Stimulated activated naive CD8-positive, alpha-beta T cell treated with anti-CD3 and anti-CD28 coated beads, Interleukin-15, amount 100 ng/mL, for 72 hours (primary cell): ENCODE measurements at places on chromosomes 1 and 21.

DNA sequence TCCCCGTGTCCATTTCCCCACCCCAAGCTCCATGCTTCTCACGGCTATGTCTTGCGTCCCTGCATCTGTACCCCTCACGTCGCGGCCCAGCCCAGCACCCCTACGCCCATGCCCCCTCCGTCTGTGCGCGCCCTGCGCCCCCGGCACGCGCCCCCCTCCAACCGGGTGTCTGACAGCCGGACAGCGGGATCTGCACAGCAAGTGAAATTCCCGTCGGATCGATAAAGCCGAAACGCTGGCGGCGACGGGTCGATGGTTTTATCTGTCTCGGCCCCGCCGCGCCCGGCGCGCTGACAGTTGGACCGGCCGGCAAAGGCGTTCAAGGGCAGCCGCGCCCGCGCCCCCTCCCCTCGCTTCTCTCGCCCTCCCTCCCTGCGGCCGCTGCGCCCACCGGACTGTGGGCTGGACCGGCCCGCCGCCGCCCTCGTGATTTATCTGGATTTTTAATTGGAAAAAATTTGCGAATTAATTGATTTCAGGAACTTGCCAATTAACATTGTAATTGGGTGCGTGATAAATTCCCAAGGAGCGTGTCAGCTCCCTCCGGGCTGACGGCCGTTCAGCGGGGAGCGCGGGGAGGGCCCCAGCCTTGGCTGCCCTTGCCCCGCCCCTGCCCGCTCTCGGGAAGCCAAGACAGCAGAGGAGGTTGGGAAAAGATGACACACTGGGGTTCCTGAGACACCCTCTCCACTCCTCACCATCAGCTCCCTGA is 57.1 kb downstream of the TMEM53 start:
- no peak for DNase-seq

GRCh38 chr1:7453038-7453437 is 318.1 kb upstream of the VAMP3 start:
- DNase-seq = no peak

DNA sequence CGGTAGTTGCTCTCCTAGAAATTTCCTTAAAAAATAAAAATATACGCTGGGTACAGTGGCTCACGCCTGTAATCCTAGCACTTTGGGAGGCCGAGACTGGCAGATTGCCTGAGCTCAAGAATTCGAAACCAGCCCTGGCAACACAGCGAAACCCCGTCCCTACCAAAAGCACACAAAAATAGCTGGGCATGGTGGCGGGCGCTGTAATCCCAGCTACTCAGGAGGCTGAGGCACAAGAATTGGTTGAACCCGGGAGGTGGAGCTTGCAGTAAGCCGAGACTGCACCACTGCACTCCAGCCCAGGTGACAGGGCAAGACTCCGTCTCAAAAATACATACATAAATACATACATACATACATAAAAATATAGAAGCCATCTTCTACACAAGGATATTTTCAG is 262.8 kb downstream of the AKT3 start:
- no peak for DNase-seq

DNA sequence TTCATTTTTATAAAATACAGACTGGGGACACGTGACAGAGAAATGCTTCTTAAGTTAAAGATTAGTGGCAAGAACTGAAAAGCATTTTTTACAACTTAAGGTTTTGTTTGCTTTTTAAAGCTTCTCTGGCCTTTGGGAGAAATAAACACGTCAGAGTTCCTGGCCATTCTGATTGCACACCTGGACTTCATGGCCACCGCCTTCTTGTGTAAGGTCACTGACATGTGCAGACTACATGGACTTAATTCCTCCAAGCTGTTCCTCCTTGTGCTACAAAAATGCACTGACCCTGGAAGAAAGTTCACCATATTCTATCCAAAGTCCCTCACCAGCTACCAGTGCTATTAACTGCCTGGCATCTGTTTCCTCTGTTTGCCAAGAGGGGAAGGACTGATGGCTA is 56.1 kb downstream of the GADD45A start:
- no peak for DNase-seq

- DNase-seq = no peak
Measured at GRCh38 chr1:85058786-85059185, 10.5 kb upstream of the MCOLN3 start.

DNA sequence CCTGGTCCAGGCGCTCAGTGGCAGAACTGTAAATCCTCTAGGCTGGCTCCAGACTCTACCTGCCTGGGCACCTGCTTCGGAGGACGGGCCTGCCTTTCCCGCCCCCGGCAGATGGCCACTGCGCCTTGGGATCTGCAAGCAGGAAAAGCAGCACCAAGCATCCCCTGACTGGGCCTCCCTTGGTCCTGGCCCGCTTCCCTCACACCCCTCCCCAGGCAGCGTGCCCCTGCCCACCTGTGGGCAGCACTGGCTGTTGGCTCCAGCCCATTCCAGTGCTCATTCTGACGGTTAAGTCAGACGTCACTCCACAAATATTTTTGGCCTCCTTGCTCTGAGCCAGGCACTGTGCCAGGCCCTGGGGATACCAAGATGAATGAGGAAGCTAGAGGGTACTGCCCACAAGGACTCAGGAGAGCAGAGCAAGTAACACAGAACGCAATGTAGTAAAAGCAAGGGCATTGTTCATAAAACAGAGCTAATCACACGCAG is 22.0 kb upstream of the BLACAT1 start:
- DNase-seq = no peak

DNA sequence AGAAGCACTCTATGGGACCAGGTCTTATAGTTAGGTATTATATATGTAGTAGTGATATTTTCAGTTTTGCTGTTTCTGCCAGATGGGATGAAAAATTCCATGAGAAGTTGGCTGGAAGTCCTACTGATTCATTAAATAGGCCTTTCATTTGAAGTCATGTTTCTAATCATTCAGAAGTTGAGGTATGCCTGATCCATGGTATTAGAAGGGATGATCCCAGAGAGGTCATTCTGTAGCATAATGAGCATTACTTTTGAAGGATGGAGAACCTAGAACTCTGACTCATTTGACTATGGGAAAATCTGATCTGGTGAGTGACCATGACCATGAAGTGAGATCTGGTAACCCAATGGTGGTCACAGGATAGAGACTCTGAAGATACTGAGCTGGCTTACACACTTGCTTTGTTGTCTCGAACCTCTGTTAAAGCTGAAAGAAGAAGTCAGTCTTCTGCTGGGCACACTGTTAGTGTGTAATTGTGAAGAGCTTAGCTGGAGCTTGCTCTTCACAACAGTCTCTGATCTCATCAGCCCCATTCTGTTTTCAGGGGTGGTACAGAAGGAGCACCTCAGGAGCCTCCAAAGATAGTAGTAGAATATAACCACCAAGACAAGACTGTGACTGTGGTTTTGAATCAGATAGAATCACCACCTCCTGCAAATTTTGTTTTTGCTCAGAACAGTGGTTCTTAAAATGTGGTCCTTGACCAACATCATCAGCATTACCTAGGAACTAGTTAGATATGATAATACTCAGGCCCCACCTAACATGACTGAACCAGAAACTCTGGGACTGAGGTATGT is 9.0 kb downstream of the MGST3 start:
- no peak for DNase-seq

DNA sequence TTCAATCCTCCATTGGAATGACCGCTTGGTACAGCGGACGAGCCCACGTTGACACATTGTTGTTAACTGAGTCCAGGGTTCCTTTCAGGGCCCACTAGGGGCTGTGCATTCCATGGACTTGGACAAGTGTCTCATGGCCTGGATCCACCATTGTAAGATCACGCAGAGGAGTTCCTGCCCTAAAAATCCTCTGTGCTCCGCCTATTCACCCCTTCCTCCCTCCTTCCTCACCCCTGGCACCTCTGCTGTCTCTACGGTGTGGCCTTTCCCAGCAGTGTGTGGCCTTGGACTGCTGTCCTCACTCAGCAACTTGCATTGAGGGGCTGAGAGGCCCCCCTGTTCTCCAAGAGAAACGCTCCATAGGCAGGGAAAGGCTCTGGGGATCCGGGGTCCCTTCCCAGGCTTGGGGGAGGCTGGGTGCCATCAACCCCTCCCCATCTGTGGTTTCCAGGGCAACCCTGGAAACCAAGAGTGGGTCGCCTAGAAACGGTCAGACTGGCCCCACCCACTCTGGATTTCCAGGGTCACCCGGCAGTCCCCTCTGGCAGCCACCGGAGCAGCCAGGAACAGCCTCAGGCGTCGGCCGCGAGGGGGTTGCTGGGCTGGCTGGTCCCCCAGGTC is 50.9 kb downstream of the MEGF6 start:
- DNase-seq = no peak

DNA sequence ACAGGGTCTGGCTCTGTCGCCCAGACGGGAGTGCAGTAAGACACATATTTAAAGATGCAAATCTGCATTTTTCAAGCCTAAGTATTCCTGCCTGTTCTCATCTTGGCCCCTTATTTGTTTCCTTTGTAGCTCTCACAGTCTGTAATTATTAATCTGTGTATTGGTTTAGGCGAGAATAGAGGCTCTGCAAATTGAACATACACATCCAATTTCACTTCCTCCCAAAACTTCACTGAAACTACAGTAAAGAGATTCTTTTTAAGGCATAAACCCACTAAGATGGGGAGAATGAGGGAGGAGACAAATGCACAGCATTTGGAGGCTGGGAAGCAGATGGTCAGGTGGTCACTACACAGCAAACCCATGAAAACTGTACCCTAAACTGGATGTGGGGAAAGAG is 21.0 kb downstream of the HMGN2 start:
- DNase-seq = no peak

GRCh38 chr1:59595774-59596173 is 219.0 kb upstream of the HOOK1 start:
- no peak for DNase-seq

- no peak for DNase-seq
Measured at GRCh38 chr21:25490742-25491141, 116.5 kb downstream of the MRPL39 start.

- no peak for DNase-seq
Measured at GRCh38 chr21:18369115-18369514, 34.5 kb downstream of the TMPRSS15 start.

- no peak for DNase-seq
Measured at GRCh38 chr1:155069551-155070157, 6.1 kb downstream of the EFNA4 start.

GRCh38 chr1:199272628-199273086 is 633.8 kb downstream of the PTPRC start:
- DNase-seq = no peak

DNA sequence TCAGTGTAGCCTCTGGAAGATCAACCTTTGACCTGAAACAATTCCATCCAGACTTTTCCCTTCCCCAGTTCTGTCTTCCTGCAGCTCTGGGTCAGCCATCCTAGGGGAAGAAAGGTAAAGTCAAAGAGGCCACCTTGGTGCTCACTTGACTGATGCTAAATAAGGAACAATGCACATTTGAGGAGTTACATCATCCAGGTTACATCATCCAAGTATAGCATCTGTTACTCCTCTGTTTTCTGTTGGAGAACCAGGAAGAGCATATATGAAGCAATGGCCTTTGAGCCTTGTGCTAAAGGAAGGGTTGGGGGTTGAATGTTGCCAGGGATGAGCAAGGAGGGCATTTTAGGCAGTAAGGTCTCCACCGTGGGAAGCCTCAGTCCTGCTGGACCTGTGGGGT is 3.1 kb upstream of the DSCAM start:
- DNase-seq = no peak

DNA sequence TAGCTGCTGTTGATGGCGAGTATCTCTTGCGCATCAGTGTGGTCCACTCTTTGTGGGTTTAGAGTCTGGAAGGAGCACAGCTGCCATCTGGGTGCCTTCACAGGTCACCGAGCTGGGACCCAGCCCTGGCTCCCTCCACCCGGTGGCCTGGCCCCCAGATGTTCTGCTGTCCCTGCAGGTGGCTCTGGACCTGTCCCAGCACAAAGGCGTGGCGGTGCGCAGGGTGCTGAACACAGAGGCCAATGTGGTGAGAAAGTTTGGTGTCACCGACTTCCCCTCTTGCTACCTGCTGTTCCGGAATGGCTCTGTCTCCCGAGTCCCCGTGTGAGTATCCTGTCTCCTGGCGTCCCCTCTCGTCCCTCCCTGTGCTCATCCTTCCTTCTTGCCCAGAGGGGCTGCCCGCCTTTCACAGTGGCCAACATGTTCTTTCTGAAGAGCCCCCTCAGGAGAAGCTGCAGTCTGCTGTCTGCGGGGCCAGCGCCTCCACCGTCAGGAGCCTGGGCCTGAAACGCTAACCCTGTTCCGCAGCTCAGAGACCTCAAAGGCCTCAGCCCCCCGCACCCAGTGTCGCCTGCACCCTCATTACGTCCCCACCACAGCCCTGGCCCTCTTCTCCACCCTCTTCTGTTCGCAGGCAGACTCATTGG is 27.4 kb downstream of the QSOX1 start:
- DNase-seq = no peak

DNA sequence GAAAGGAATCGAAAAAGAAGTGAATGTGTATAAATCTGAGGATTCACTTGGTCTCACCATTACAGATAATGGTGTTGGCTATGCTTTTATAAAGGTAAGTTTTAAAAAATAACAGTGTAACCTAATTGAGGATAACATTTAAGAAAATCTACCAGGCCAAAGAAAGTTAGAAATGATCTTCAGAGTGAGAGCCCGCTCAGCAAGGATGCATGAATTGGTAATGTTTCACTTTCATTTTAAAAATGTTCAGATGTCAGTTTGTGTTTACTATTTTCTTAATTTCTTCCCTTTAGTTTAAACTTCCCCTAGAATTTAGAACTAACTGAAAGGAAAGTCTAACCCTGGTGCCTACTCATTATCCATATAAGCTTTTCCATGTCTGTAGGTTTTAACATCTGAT is 35.0 kb downstream of the GIPC2 start:
- DNase-seq = no peak
